ENCODE measurements at places on chromosomes 5 and 9.
A peak's percentile ranks its signal among the peaks of the same experiment; 100 is the strongest.

- DNase-seq: no peak
Measured at GRCh38 chr9:6460189-6460768, 47.3 kb downstream of the UHRF2 start.

DNA sequence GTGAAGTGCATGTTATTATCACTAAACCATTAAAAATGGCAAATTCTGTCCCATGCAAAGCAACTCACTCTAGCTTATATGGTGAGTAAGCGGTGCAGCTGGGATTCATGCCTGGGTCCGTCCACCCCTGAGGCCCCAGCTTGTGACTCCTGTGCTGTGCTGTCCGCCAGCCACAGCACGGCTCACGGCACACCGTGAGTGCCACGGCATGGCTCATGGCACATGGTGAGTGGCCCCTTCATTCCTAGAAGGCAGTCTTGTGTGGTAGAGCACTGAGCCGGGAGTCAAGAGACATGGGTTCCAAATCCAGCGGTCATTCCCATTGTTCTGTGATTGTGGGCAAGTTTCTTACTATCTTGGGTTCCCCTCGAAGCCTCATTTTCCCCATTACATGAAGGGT is 18.8 kb downstream of the RGS3 start:
- peak; percentile 12 for DNase-seq

DNA sequence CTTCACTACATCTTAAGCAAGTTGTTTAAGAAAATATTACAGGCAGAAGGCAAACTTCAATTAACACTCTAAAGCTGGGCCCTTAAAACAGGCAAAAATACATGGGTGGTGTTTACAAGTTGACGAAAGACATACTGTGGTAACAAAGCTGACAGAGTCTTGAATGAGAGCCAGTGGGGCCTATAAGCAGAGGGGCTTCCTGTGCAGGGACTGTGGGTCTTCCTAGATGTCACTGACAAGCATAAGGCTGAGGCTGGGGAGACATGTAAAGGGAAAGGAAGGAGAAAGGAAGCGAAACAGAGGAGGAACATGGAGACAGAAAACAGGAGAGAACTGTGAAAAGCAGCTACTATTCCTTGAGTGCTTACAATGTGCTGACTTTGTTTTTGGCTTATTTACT is 308.0 kb upstream of the RPS23 start:
- DNase-seq: no peak

GRCh38 chr5:180598797-180599589 is 7.7 kb upstream of the SCGB3A1 start:
- DNase-seq: peak; percentile 43

DNA sequence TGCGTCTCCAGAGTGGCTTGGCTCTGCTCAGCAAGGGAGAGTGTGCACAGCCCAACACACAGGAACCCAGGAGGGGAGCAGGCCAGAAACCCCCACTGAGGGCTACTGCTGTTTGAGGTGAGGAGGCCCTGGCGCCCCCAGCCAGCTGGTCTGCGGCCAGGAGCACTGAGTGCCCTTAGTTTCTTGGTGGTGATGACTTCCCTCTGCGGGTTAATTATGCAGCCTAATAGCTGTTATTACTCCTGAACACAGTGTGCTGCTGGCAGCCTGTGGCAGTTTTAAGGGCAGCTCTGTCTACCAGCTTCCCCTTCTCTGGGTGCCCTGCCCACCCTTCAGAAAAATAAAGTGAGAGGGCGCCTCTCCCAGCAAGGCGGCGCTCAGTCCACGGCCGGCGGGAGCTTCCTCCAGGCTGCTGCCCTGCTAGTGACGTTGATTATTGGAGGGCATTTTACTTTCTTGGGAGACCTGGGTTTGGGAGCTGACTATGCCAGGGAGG is 19.2 kb downstream of the GADD45G start:
- no peak for DNase-seq

DNA sequence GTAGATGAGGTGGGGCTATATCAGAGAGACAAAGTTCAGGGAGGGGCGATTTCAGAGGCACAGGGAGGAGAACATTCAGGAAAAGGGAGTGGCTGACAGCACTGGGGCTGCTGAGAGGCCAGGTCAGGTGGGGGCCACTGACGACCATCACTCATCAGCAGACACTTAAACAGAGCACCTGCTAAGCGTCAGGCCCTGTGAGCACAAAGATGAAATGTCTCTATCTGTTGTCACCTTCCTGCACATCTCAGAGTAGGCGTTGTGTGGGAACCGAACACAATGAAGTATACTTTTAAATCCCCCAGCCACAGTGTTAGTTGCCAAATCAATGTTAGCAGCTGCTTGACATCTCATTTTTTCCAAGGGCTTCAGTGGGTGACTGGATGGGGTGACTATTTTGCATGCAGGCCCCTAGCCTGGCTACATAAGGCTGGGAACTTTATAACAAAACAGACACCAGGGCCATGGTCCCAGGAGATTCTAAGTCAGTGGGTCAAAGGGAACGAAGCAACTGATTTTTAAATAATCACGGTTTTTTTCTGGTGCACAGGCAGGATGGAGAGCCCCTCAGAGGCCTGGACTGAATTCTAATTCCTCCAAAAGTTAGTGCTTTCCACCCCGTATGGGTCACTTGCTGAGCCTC is 31.1 kb upstream of the ANKRD18A start:
- DNase-seq: no peak

All from islet precursor cell (in vitro differentiated cells).